HCT116 (cell line): ENCODE measurements at places on chromosomes 7 and 10.

DNA sequence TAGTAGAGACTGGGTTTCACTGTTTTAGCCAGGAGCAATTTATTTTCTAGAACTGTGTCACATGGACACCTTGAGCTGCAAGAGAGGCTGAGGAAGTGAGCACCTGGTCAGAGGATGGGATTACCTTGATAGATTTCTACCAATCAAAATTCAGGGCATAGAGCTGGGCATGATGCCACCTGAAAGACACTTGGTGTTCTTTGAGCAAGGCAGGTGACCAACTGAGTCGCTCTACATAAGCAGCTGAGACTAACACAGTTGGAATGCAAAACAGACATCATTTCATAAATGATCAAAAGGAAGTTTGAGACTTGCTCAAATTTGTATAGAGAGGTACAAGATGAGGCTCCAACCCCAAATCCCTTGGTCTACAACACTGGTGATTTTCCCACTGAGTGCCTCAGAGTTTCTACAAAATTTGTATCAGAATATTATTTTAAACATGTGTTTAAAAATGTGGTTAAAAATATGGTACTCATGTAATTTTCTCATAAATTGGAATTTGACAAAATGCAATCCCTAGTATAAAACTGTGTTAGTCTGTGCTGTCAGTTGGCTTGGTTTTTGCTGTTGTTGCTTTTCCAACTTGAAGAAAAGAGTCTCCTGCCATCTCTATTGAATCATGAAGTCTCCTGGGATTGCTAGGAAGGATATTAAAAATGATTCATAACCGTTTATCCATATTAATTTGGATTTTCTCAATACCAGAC is 156.4 kb upstream of the MDFIC start:
- no peak for DNase-seq

DNA sequence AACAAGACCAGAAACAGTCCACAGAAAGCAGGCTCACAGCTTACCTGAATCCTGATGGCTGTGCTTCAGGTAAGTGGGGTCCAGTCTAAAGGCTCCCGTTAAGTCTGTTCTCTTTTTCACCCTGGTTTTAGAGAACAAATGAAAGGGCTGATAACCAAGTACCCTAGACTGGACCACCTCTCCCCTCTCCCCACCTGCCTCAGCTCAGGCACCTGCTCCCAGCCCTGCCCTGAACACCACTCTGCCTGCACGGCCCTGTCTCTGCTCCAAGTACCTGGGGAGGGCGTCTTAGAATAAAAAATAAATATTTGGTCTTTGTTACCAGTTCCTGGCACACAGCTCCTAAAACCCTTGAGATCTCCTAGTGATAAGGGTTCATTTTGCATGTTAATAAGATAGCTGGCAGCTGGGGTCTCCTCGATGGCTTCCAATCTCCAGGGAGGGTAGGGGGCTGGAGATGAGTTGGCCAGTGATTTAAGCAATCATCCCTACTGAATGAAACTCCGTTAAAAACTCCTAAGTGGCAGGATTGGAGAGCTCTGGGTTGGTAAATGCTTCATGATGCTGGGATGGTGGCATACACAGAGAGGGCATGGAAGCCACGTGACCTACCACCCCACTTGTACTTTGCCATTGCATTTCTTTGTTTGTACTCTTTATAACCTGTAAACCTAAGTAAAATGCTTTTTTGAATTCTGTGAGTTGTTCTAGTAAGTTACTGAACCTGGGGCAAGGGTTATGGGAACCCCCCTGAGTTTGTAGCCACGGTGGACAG is 29.8 kb upstream of the FIGNL1 start:
- no peak for DNase-seq

DNA sequence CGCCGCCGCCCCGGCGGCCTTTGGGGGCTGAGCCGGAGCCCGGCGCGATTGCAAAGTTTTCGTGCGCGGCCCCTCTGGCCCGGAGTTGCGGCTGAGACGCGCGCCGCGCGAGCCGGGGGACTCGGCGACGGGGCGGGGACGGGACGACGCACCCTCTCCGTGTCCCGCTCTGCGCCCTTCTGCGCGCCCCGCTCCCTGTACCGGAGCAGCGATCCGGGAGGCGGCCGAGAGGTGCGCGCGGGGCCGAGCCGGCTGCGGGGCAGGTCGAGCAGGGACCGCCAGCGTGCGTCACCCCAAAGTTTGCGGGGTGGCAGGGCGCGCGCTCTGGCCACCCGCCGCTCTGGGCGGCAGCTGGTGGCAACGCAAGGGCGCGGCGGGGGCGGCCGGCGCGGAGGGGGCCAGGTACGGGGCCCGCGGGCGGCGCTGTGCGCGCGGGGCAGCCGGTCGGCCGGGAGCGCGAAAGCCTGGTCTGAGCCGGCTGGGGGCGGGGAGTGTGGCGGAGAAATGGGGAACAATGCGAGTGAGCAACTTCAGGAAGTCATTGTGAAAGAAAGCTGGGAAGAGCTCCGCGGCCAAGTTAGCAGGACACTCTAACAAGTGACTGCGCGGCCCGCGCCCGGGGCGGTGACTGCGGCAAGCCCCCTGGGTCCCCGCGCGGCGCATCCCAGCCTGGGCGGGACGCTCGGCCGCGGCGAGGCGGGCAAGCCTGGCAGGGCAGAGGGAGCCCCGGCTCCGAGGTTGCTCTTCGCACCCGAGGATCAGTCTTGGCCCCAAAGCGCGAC is at the start of gene IKZF1:
Gene IKZF1, plus strand, starts transcription at position 588 of the 782 bp plus-strand sequence. CDS start 14,346 bp downstream, outside the sequence.
- DNase-seq = no peak

DNA sequence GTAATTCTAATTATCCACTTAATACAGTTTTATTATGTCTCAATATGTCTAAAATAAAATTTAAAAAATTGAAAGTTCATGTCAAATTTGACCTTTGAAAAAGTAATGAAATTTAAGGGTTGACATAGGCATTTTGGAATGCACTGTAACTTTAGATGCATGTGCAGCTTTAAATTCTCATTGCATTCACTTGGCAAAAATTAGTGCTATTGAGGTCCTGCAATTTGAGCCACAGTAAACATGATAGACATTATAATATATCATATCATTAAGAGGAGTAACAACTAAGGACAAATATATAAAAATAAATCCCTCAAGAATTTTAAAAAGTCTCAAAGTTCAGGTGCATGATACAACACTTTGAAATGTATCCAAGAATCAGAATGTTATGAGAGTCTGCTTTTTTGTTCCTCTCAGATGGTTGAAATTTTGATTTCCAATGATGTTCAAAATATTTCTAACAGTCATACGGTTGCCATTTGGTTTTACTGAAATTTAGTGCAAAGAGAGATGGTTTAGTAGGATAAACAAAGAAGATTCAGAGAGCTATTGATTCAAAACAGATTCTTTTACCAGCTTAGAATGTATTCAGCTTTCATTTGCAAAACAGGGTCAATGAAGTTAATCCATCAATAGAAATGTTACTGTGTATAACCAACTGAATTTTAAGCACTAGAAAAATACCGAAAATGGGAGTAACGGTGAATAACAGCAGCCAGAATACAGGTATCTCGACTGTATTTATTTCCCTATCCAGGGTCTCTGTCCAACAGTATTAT is 71.8 kb downstream of the SEMA3A start:
- DNase-seq = no peak

DNA sequence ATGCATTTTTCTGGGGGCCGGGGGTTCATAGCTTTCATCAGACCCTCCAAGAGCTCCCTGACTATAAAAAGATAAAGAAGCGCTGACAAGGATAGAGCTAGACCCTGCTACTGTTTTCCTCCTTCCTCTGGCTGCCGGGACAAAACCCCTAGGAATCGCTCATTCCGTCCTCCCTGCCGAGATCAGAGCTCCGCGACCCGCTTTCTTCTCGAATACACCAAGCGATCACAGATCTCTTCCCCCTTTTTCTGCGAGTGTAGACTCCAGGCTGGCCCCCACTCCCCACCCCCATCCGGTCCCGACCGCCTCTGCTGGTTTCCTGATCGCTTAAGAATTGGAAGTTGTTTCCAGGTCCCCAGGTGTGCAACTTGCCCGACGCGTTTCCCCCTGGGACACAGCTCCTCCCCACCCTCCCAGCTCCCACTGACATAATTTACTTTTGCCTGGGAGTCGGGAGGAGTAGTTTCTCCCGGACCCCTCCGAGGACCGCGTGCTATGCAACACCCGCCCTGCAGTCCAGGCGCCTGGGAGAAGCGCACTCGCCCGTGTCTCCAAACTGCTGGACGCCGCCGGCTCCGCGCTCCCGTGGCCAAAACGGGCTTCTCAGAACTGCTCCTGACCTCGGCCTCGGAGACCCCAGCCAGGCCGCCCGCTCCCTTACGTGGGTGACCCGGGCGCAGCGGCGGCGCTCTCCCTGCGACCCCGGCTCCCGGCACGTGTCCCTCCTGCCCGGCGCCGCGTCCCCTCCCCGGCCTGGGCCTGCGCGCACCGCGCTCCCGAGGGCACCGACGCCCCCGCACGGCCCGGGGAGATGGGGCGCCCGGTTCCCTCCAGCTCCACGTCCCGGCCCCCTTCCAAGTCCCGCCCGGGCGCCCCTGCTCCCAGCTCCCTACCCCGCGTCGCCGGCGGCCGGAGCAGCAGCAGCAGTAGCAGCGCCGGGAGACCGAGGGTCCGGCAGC is 552 bp downstream of the IL15RA start:
- DNase-seq = peak; percentile 18

DNA sequence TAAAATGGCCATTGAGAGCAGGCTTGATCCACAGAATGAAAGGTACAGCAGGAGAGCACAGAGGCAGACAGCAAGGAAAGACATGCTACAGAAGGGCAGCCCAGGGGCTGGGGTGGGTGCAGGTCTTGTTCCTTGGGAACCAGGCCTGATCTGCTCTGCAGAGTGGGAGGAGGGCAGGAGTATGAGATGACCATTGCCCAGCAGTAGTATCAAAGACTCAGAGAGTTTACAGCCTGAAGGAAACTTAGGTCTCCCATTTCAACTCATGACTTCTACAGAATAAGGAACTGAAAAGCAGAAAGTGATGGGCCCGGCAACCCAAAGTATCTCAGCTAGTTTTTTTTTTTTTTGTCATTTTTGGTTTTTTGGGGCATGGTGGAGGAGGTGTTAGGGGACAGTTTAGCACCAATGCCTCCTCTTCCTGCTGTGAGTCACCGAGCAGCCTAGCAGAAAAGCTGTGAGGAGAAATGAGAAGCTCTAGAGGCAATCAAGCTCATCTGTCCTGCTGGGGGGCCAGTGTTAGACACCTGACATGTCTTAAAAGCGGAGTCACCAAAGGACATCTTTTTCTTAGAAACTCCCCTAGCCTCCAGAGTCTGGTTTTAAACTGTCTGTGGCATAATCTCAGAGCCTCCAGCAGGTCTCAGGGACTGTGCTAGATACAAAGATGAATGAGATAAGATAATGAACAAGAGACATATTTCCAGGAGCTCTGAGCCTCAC is 34.3 kb upstream of the HERPUD2 start:
- no peak for DNase-seq
